ENCODE measurements at places on chromosomes 16 and 17.

DNA sequence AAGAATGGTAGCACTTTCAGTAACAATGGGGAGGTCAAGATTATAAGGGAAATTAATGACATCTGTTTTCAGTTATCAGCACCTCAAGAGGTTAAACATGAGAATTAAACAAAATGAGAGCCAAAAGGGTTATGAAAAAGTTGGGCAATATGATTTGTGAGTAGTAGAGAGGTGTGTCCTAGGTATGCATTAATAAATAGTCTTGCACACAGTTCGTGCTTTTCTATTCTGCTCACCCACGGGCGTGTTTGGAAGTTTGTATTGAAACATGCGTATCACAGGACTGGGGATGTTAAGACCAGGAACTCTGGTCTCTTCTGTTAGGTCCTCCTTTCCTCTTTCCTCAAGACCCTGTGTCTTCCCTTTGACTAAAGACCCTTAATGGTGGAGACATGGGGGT is 6.0 kb downstream of the BPTF start:
- DNase-seq = no peak

DNA sequence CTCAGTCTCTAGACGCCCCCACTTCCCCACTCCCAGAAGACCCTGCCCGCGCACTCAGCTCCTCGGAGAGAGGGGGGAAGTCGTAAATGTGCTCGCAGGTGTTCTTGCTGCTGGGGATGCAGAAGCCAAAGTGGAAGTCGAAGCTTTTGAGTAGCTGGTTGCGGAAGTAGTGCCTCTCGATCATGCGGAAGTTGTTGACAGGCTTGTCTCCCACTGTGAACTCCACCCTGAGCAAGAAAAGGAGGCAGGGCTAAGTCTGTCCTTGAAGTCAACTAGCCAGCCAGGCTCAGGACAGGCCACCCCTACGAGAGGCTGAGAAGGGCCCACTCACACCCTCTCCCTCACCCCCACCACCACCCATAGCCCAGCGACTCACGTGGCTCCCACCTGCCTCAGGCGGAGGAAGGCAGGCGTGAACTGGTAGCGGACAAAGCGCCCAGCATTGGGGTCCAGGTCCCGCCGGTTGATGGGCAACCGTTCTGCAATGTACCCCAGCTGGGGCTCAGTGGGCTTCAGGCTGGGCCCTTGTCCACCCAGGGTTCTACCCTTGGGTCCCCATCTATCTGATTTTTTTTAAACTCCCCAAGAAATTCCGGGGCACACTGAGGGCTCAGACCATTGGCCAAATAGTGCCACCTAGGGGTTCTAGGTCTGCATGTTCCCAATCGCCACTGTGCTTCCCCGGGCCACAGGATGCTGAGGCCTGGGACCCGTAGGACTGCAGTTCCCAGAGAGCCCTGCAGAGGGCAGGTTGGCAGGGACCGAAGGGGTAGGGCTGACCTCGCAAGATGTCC is 4.6 kb downstream of the UNC119 start:
- peak; percentile 65 for DNase-seq

DNA sequence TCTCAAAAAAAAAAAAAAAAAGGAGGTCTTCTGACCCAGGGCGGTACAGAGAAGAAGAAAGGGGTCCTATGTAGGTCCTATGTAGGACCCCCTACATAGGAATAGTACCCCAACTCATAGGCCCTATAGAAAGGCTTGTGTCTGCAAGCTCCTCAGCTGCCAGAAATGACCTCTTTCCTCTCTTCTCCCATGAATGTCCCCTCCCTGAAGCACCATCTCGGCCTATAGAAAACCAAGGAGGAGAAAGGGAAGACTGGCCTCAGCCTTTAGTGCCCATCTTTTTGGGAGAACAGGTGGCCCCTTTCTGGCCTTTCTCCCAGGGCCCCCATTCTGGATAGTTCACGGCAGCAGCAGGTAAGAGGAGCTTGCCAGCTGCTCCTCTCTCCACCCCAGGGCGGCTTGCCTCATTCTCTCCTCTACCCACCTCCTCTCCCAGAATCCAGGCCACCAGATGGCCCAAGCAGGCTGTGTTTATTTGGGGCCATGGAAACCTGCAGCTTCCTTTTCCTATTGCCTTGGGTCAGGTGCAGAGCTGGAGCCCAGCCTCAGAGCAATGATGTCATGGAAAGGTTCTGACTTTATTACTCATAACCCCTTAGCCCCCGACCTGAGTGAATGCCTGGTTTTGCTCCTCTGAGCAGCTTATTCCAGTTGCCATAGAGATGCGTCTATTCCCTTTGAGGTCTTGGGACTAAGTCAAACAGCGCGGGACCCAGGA is 1.6 kb upstream of the MRPL58 start:
- no peak for DNase-seq

DNA sequence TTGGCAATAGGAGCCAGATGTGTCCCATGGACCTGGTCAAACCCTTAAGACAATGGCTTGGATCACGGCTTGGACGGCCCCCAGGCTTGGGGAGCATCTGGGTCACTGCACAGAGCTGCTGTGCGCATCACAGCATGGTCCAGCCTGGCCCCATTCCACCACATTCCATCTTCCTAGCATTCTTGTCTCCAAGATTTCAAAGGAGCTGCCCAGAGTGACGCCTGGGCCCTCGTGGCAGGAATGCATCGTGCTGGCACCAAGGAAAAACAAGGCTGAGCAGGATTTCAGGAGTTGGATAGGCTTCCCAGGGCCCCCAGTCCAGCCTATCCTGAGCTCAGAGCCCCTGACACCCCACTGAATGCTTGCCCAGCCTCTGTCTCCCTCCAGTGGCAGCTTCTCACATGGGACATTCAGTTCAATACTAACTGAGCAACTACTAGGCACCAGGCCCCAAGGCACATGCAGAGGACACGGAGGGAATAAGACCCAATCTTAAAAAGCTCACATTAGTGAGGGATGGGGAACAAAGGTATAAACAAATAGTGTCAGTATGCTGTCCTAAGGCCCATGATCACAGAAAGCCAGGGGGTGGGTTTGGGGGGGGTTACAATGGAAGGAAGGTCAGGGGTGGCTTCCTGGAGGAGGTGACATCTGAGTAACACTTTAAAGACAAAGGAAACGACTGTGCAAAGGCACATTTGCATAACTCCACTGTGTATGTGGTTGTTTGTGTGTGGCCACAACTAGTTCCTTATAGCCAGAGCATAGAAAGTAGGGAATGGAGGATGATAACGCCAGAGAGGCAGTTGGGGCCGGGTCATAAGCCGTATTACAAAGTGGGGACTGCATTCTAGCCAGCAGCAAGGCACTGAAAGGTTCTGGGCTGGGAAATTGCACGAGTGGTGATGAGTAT is 34.1 kb downstream of the TK2 start:
- no peak for DNase-seq

All from GM19239 (cell line).